ENCODE measurements at places on chromosomes 16 and 17.

GRCh38 chr16:29805232-29806098 is 864 bp upstream of the MAZ start:
- DNase-seq = peak; percentile 99

- DNase-seq = no peak
These were observed 19.0 kb downstream of the SLC7A5 start for GRCh38 chr16:87850009-87851006.

GRCh38 chr17:78919861-78920450 is 5.2 kb downstream of the TIMP2 start:
- DNase-seq = no peak

- DNase-seq = no peak
These were observed 15.0 kb upstream of the TOB1 start for GRCh38 chr17:50881182-50881581.

- no peak for DNase-seq
These were observed 9.8 kb downstream of the TP53 start for GRCh38 chr17:7677388-7678067.

DNA sequence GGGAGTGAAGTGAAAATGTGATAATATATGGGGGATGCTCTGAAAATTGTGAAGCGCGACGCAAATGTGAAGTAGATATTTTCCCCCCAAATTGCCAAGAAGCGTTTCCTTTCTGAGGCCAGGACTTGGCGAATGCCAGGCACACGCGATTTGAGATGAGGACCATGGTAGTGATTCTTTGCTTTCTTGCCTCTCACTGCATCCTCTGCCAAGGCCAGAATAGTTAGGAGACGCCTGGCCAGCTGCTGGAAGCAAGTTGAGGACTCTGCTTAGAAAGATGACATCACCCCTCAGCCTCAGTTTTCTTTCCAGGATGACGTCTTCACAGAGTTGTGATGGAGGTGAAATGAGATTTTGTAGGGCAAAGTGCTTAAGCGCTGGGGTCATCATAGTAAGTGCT is 25.9 kb downstream of the PIPOX start:
- DNase-seq = no peak

DNA sequence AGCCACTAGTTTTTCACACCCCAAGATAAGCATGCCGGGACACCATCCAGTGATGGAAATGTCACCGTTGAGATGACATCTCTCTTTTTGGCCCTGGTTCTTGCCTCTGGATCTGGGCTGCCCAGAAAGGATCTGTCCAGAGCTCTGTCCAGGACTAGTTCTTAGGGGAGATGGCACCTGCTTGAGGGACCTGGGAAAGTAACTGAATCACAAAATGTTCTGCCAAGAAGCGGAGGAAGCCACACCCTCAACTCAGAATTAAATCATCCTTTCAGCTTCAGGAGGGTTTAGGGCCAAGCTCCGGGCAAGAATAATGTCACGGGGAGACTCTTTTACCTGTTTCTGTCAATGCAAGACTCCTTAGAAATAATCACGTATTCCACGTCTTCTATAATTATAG is 248.6 kb downstream of the MAF start:
- no peak for DNase-seq

All from left forelimb (tissue), 1 donor.